ENCODE measurements at places on chromosomes 12 and 14.

- DNase-seq, result peak; percentile 59
These were observed 1.3 kb upstream of the ARHGAP5 start for GRCh38 chr14:32075672-32076277.

DNA sequence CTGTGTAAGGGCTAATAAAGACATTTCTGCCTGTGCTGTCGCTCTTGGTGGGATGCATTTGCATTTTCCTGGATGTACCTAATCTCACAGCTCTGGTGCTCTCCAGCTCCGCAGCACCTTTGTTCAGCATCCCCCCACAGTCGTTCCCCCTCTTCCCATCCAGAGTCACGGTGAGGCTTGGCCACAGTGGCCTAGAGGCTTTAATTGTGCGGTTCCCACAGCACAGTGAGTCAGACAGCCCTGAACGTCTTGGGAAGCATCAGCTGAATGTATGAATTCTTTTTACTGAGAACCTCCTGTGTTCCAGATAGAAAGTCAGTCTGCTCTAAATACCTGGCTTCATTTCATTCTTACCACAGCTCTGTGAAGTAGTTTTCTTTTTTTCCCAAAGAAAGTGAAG lies 28.7 kb downstream of the MLXIP start:
- no peak for DNase-seq

GRCh38 chr12:5521456-5522325 lies 89.8 kb downstream of the NTF3 start:
- DNase-seq, result no peak

DNA sequence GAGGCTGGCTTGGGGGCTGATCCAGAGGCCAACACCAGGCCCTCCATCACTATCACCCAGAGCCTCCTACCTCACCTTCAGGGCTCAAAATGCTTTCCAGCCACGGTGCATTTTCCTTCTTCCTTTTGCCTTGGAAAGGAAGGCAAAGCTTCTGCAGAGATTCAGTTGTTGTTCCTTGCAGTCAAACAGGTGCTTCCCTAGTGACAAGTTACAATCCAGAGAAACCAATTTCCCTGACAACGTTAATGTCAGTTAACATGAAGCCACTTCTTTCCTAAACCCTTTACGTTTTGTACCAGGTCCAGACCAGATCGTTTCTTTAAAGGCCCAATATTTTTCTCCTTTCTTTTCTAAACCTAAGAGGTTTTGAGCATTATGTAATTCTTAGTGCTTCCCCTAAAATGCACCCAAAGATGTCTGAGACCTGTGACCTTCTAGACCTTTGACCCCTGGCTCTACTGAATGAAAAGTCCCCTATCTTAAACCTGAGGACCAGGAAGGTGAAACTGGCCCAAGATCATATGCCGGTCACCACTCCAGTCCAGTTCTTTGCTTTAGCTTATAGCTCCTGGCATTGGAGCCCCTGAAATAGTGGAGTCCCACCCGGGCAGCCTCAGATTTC lies 211.5 kb downstream of the SLC41A2 start:
- DNase-seq, result no peak

- no peak for DNase-seq
These were observed 827.6 kb downstream of the SLC6A15 start for GRCh38 chr12:84085046-84085445.

GRCh38 chr12:159156-159782 lies 54.7 kb downstream of the SLC6A12 start:
- DNase-seq, result no peak

GRCh38 chr12:11621797-11622423 lies 27.6 kb upstream of the ETV6 start:
- no peak for DNase-seq

- no peak for DNase-seq
These were observed 36.8 kb downstream of the IL31 start for GRCh38 chr12:122137229-122137628.

Measured in tibial artery (tissue), 4 donors.